ENCODE measurements at places on chromosomes 7 and 10.

DNA sequence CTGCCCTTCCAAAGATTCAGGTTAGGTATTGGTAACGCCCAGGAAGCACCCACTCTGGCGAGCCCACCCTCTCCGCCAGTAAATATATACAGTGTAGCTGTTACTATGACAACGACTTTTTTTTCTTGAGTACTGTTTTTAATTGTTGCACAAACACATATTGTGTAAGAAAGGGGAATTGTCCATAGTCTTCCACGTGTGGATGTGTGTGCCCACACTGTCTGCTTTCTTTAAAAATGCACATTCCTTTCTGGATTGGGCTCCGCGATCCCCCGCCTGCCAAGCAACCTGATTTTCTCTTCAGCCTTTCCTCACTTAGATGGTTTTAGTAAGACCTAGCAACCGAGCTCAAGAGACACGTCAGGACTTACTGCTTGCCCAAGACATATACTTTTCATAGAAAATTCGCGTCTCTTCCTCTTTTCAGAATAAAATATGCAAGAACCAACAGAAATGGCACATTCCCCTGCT is 247.8 kb downstream of the EBF3 start:
- DNase-seq = no peak

GRCh38 chr7:154881026-154881425 is 121.9 kb downstream of the PAXIP1 start:
- no peak for DNase-seq

DNA sequence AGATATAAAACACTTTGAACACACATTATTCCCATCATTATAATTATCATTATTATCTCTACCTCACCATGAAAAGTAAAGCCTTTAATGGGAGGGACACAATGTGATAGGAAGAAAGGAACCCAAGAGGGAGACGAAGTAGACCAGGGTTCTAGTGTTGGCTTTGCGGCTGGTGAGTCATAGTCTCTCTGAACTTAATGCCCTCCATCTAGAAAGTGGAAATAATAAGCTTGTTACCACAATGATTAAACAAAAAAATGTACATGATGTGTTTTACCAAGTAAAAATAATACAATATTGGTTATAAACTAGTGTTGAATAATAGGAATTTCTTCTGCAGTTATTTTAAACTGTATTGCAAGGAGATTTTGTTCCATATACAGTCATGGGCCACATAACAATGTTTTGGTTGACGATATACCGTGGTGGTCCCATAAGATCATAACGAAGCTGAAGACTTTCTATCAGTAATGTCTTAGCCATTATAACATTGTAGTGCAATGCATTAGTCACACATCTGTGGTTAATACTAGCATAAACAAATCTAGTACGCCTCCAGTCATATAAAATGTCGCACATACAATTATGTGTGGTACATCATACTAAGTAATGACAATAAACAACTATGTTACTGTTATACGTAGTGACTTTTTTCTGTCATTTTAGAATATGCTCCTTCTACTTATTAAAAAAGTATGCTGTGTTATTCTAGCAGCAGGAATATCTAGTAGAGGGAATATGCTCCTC is 450.6 kb upstream of the SORCS1 start:
- DNase-seq = no peak

DNA sequence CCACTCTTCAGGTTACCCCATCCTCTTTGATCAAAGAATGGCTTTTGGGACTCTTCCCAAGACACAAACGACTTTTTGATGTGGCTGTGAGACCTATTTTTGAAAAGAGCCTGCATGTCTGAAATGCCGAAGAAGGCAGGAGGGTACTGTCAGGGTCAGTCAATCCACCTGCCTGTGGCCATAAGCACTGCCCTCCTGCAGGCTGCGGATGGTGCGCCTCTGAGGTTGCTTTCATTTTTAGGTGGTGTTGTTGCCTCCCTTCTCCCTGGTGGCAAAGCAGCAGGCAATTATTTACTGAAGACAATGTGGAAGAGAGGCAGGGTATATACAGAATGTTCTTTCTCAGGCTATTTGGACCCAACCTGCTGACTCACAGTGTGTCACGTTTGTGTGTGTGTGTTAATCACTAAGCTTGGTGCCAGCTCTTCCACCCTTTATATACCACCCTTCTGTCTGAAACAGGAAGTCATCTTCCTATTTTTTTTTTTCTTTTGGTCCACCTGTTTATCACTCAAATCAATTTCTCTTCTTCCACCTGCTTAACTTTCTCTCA is 1421.2 kb upstream of the CELF2 start:
- DNase-seq = no peak

DNA sequence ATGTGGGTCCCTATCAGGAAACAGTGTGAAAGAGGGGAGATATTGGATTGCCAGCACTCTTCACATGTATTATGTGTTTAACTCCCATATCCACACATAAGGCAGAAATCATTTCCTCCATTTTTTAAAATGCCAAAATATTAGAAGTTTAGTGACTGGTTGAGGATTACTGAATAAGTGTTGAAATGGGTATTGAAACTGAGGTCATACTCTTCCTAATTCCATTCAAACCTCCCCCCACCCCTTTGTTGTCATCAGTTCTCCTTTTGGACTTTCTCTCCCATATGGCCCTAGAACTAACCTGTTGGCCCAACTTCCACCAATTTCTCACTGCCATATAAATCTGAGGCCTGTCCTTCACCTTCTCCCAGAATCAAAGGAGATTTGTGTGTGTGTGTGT is 81.6 kb downstream of the EVX1 start:
- no peak for DNase-seq

GRCh38 chr10:75016325-75016724 is 95.1 kb upstream of the SAMD8 start:
- no peak for DNase-seq

GRCh38 chr10:24897326-24897926 is 55.0 kb downstream of the PRTFDC1 start:
- peak; percentile 74 for DNase-seq

GRCh38 chr10:92915892-92916291 is 67.6 kb downstream of the EXOC6 start:
- no peak for DNase-seq

- DNase-seq = no peak
Measured at GRCh38 chr10:51743146-51743545, 43.8 kb upstream of the CSTF2T start.

GRCh38 chr10:653991-654646 is 35.3 kb downstream of the DIP2C start:
- DNase-seq = peak; percentile 33

GRCh38 chr10:79358811-79359210 is 11.5 kb downstream of the PPIF start:
- no peak for DNase-seq

DNA sequence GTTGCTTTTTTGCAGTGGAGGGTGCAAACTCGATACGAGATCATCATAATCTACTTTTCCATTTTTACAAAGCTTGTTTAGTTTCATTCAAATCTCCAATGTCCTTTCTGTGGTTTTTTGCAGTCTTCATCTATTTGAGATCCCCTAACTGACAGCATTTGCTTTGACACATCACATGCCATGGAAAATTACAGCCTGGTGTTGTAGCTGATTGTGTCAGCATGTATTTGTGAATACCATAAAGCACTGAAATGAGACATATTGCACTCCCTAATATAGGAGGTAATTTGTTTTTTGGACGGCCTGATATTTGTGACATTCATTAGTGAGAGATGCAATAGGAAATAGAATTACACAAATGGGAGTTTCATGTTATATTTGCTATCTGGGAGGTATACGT is 620.8 kb downstream of the KCNMA1 start:
- no peak for DNase-seq

- no peak for DNase-seq
Measured at GRCh38 chr7:99453105-99453504, 12.9 kb downstream of the ATP5MF start.

GRCh38 chr10:69957241-69957885 is 95.3 kb upstream of the MACROH2A2 start:
- DNase-seq = no peak

- DNase-seq = no peak
Measured at GRCh38 chr7:131400681-131401176, 73.1 kb downstream of the MKLN1 start.

DNA sequence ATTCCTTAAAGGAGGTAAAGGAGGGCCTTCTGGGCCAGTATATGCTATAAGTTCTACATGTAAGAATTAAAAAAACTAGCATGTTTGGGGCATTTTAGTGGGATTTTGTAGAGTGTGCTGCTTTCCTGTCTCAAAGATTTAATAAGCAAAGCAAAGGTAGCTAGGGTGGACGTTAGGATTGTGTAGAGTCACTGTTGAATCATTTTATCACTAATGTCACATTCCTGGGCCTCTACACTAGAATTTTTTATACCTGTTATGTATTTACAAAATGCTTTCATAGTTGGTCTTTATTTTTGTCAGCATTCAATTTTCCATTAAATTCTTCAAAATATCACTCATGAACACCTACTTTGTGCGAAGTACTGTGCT is 139.4 kb upstream of the PHYHIPL start:
- no peak for DNase-seq

DNA sequence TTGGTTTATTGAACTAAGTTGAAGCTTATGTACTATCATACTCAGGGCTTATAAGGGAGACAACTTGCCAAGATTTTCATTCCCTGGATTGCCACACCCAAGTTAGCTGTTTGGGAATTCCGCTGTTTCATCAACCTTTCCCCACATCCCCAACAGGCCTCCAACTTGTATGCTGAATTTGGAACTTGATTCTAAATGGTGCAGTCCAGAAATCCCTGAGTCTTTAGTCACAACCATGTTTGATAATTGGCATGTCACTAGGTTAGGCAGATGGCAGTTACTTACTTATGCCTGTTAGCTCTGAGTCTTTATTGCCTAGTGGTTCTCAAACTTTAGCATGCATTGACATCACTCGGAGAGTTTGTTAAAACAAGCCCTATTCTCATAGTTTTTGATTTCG is 135.4 kb upstream of the PRPS1L1 start:
- no peak for DNase-seq

DNA sequence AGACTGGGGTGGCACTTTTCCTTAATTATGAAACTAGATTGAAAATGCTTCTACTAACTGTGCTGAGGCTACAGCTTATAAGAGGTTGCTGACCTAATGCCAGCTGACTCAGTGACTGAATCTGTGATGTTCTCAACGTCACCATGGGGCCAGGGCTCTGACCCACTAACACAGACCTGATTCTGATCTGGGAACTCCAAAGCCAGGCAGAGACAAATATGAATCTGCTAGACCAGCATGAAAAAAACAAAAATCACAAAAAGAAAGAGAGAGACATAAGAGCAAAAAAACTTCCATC is 16.1 kb downstream of the USP6NL start:
- DNase-seq = peak; percentile 70

GRCh38 chr10:18658271-18659124 is 733 bp upstream of the ARL5B start:
- no peak for DNase-seq

GRCh38 chr10:14712991-14713424 is 61.7 kb downstream of the FAM107B start:
- DNase-seq = no peak

GRCh38 chr10:96227206-96227605 is 44.2 kb downstream of the BLNK start:
- DNase-seq = no peak

DNA sequence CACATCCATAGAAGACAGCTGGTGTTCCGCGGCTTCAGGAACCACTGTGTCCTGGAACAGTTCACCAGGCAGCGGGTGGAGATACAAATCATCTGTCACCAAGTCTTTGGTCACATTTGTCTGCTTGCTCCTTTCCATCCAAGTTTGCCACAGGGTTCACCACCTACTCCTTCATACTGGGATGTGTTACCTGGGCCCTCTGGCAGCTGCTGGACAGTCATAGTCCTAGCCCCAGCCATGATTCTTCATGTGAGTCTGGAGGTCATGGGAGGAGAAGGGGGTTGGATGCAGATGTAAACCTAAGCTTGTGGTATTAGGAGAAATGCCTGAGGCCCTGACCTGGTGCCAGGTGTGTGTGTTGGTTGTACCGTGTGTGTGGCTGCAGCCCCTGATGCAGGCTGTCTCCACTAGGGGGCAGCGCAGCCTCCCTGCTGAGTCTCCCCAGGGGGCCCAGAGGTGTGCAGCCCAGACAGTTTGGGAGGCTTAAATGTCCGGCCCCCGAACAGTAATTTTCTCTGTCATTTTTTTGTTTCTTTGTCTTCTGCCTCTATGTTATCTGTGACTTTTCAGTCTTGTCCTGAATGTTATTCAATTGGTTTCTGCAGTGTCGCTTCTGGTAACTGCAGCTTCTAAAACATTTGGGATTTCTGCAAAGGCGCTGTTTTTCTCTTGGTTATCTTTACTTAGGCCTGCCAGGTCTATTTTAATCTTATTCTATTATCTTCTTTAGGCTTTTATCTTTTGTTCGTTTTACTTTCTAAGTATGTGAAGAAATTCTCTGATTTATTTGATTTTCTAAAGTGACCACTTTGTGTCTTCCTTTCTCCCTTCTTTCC is 14.8 kb downstream of the NPS start:
- peak; percentile 19 for DNase-seq

GRCh38 chr10:86047588-86047987 is 319.0 kb downstream of the GRID1 start:
- DNase-seq = no peak

DNA sequence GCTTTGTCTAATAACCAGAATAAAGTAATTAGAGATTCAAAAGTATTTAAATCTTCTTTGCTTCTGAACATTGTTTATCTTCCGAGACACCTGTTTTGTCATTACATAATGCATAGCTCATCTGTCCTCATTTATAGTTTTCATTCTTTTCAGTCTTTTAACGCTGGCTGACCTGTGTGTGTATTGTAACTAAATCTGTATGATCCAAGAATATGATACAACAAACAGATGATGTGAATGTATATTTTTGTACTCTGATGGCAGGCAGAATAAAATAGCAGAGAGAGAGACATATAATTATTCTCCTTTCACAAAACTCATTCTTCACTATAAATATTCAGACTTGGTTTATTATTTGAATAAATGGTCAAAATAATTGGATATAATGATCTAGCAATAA is 80.6 kb downstream of the ORC5 start:
- no peak for DNase-seq

- DNase-seq = no peak
Measured at GRCh38 chr10:89175816-89176215, 31.3 kb downstream of the CH25H start.

GRCh38 chr7:30405179-30405578 is 73.4 kb downstream of the NOD1 start:
- no peak for DNase-seq

DNA sequence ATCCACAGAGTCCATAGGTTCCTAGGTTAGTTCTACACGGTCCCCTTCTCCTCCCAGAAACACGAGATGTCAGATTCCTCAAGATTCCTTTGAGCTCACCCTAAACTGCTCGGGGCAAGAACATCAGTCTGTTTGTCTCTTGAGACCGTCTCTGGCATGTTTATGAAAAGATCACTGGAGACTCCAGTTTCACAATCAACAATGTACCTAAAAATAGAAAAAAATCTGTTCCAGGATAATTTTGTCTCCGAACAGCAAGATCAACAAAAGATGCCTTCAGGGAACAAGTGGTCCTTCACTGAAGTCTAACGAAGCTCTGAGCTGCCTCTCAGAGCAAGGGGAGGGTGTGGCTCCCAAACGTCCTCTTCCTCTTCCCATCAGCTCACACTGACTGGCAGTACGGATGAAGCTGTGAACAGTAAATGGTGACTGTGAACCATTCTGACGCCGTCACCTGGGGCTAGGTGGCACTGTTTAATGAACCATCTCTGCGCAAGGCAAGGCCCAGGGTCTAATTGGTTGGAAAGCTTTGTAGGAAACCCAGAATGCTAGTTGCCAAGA is 156.2 kb upstream of the LYZL1 start:
- DNase-seq = no peak
